Esophagus mucosa (tissue), 1 donor: ENCODE measurements at places on chromosomes 1 and 21.
A peak's percentile ranks its signal among the peaks of the same experiment; 100 is the strongest.

DNA sequence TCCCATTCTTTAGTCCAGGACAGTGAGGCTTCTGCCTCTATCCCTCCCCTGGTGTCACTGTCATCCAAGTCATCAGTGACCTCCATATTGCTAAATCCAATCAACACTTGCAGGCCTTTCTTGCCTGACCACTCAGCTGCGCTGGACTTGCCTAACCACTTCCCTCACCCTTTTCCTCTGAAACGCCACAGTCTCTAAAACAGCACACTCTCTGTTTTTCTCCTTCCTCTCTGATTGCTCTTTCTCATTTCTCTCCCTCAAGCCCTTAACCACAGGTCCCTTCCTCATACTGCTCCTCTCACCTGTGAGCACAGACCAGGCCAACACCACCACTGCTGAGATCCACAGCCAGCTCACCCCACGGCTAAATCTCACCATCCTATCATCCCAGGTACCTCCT lies 17.5 kb downstream of the TAL1 start:
- no peak for ATAC-seq

DNA sequence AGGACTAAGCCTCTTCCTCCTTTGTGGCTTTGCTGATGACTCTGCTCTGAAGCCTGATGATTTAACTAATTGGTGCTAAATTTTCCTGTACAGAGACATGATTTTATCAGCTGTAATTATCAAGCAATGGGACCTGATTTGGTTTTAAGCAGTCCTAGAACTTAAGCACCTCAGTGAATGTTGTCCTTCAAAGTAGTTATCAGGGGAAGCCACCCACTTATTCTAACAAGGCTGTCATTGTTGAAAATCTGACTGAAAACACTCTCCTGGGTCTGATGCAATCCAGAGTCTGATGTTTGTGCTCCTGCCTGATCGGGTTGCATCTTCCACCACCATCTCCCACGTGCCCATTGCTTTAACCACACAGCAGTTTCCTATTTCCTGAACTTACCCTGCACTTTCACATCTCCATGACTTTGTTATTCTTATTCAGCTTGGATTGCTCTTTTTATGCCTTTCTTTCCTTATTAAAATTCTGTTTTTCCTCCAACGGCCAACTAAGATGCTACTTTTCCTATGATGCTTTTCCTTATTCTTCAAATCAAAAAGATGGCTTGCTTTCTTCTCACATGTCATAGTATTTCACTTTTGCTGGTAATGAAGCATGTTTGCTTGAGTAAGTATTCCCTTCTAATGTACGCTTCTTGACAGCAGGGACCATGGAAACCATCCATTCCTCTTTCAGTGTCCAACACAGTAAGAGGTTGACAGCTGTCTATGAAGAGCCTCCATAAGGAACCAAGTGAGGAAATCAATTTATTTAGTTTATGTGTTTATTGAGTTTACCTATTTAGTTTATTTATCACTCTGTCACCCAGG lies 55.0 kb downstream of the S1PR1 start:
- ATAC-seq, result no peak

- ATAC-seq, result peak; percentile 25
Measured at GRCh38 chr1:32695098-32695904, 7.3 kb downstream of the SYNC start.

- peak; percentile 44 for ATAC-seq
Measured at GRCh38 chr1:200306944-200307754, 102.7 kb downstream of the ZNF281 start.
